ENCODE measurements at places on chromosomes 6 and 20.

GRCh38 chr6:123888771-123889513 is 85.3 kb downstream of the NKAIN2 start:
- DNase-seq = no peak

GRCh38 chr6:19802656-19803055 is 34.5 kb upstream of the ID4 start:
- DNase-seq = no peak

GRCh38 chr20:4795394-4795793 is 73.7 kb downstream of the PRND start:
- DNase-seq = no peak

GRCh38 chr6:88867841-88868731 is 95.3 kb downstream of the RNGTT start:
- no peak for DNase-seq

- no peak for DNase-seq
Observed at GRCh38 chr20:55649254-55649653, 356.1 kb downstream of the CBLN4 start.

GRCh38 chr6:53066077-53066417 is 843 bp downstream of the FBXO9 start:
- DNase-seq = peak; percentile 35

All from GM06990 (cell line).